ENCODE measurements at places on chromosomes 4 and X. TPM values are rescaled to one million over a fixed set of nuclear protein-coding genes. Genes with fewer than 3 reads are reported as not detected.

Gene PIGA
- polyA plus RNA-seq = 17.5 TPM

DNA sequence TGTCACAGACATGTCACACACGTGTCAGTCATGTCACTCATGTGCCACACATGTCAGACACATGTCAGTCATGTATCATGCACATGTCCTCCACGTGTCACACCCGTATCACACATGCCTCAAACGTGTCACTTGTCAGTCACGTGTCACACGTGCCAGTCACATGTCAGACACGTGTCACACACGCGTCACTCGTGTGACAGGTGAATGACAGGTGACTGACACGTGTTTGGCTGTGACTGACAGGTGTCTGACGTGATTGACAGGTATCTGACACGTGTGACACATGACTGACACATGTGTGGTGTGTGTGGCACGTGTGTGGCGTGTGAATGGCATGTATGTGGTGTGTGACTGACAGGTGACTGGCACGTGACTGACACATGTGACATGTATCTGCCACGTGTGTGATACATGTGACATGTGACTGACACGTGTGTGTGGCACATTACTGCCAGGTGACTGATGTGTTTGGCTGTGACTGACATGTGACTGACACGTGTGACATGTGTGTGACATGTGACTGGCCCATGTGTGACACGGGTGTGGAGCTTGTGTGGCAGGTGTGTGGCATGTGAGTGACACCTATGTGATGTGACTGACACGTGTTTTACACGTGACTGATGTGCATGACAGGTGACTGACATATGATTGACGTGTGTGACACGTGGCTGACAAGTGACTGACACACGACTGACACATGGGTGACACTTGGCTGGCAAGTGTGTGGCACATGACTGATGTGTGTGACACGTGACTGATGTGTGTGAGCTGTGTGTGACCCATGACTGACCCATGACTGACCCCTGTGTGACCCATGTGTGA, 90.7 kb upstream of the GPC3 start:
- no peak for DNase-seq

DNA sequence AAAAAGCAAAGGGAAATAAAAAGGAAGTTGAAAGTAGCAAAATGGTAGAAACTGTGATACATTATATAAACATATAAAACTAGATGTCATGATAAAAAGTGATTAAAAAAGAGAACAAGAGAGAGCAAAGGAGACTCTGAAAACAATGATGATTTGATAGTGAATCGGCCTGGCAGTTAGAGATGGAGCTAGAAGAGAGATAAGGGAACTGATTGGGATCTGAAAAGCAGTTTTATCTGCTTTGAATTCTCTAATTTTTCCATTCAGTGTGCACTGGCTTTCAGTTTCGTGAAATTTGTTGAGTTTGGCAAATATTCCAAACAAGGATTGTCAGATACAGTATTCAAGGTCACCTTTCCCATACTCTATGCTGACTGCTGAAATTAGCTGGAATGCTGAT, 21.9 kb upstream of the CCSER1 start:
- DNase-seq = no peak

DNA sequence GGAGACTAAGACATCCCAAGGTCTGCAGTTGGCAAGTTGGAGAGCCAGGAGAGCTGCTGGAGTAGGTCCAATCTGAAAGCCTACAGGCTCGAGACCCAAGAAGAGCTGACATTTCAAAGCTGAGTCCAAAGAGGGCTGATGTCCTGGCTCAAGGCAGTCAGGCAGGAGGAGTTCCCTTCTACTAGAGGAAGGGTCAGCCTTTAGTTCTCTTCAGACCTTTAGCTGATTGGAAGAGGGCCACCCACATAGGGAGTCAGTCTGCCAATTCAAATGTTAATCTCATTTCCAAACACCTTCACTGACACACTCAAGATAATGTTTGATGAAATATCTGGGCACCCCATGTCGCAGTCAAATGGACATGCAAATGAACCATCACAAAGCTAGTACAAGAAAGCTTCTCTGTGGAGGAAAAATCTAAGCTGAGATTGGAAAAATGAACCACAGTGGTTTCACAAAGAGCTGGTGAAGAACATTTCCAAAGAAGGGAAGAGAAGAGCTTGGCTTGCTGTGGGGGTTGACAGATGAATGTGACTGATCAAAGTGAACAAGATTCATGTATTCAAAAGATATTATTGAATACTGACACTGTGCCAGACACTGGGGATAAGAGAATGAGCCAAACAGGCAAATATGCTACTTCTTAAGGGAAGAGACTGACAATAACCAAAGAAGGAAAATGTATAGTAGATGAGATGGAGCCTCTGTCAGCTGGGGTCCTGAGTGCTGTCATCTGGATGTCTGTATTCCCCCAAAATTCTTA, 61.2 kb downstream of the STK32B start:
- DNase-seq = no peak

Gene ZNF141
- 25.0 TPM for polyA plus RNA-seq

DNA sequence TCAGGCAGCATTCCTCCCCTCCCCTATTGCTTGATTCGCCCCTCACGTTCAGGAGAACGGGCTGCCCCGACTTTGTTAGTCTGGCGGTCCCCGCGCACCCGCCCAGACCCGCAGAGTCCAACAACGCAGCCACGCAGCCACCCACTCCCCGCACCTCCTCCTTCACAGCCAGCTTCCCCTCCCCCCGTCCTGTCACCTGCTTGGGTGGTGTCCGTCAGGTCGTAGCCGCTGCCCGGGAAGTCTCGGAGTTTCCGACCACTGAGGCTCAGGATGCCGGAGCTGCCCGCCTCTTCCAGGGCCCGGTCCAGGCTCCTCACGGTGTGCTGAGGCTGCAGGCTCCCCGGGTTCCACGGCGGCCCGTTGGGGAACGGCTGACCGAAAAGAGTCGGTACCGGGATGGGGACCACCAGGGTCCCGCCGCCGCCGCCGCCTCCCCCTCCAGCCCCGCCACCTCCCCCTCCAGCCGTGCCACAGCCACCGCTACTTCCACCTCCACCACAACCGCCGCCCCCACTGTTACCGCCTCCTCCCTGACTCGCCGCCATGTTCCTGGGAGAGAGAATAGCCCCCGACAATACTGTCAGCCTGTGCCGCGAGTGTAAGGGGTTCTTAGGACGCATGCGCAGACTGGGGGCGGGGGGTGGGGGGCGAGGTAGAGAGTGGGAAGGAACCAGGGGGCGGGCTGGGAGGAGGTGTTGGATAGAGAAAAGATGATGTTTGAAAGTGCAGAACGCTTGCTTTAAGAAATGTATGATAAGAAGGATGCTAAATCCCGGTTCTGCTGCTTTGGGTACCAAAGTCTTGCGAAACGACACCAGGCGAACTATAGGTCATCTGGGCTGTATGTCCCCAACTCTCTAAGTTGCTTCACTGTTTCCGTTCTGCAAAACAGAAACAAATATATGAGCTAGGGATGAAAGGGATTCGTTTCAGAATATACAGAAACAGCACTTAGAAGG, at the start of gene LRCH2:
Gene LRCH2 (minus strand): TSS at position 600 of the 959 bp plus-strand sequence. CDS start 55 bp downstream, at position 545.
- DNase-seq = no peak

DNA sequence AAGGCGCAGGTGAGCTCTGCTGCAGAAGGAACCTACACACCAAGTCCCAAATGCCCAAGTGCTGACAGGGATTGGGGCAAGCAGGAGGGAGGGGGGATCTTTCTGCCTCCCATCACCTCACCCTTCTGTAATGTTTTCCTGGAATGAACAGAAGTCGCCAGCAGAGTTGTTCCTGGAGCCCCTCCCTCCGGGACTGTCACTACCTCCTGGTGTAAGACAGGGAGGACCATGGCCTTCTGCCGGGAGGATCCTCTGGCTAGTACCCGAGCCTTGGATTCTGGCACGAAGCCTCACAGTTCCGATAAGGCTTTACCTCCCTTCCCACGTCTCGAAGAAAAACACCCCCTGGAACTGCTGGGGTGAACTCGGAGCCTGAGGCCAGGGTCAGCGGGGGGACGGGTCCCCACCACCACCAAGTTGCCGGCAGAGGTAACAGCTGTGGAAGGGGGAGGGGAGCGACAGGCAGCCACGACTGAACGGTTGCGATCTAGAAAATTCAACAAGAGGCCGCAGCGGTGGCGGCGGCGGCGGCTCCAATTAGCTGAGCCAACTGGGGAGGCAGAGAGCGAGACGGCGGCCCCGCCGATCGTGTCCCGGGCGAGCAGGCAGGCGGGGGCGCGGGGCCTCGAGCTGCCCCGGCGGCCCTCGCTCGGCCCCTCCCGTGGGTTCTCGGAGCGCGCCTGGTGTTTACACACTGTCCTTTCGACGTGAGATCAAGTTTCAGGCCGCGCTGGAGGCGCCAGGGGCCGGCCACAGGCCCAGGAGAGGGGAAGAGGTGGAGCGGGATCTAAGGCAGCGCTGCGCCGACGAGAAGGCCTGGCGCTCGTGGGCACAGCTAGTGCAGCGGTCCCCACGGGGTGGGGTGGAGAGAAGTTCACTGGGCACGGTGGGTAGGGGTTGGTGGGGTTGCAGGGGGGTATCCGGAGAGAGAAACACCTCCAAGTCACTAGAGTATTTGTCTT, 53.7 kb upstream of the BCOR start:
- DNase-seq = no peak

Gene SUPT20HL2
- not detected for polyA plus RNA-seq

DNA sequence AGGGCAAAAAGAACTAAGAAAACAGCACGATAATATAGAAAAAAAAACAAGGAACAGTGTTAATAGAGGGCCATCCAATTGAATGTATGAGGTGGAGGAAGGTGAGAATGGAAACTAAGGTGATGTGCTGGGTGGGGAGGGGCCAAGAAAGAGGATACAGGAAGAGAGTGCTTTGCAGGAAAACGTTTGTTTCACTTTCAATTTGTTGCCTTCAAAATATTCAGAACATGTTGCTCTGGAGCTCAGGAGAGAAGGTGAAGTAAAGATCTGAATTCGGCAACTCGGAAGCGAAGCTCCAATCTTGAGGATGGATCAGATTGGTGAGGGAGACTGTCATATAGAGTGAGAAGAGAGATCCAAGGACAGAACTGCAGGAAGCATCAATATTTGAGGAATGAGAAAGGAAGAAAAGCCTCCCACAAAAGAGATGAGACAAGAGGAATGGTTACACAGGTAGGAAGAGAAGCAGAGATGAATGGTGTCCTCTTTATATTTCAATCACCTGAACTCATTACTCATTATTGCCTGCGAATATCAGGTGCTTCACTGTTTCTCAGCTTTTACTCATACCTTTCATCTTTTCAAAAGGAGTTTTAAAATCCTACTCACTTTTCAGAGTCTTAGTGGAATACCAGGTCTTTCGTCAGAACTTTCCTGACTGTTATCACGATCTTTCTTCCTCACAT, 14.7 kb upstream of the SEC24D start:
- no peak for DNase-seq

GRCh38 chr4:112946127-112946526, 103.3 kb upstream of the ANK2 start:
- DNase-seq = no peak

- DNase-seq = no peak
These were observed 367.9 kb upstream of the FAM47C start for GRCh38 chrX:36640232-36640631.

Gene CLOCK
- 20.8 TPM for polyA plus RNA-seq

DNA sequence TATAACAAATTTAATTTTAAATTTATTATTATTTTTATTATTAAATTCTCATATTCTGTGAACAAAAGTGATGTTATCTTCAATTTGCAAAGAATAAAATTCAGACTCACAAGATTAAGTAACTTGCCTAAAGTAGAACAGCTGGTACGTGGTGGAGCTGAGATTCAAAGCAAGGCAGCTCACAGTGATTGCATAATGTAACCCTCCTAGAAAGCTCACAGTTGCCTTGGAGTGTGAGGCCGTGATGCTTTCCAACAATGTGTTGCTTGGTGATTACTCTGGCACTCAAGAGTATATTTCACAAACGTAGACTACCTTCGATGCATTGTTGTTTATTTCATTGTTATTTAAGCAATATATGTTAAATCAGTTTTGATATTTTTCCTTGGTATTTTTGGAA, 1039.2 kb upstream of the PABPC4L start:
- DNase-seq = no peak

GRCh38 chr4:70533791-70534190, 15.4 kb downstream of the AMTN start:
- no peak for DNase-seq
